ENCODE measurements at places on chromosomes 5 and 9.

GRCh38 chr9:110555551-110556331 lies 23.8 kb downstream of the SVEP1 start:
- DNase-seq: no peak

- DNase-seq: no peak
Measured at GRCh38 chr9:72352911-72353388, 12.1 kb downstream of the ZFAND5 start.

DNA sequence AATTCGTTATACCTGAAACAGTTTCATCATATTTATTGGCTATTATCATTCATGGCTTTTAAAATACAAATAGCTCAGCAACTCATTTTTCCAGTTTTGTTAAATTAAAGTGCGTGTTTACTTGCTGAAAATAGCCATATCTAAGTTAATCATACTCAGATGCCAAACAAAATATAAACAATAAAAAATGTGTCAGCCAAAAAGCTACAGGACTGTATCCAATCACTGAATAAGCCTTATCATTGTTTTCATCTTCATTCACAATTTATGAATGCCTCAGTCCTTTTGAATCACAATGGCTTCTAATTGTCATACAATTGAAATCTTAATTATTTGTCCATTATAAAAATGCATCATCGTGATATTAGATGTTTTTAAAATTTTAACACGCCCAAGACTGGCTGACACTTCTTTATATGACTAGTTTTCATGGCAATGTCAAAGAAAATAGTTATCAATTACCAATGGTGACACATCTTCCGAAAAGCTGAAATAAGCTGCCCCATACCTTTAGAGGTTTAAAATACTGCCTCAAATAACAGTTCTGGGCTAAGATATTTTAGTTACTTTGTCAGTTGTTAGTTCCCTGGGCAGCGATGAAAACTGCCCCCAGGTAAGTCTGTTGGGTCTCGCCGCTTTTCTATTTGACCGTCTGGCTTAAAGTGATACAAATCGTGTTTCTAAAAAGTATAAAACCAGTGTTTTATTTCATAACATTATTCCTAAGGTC lies 1.8 kb downstream of the NFIB start:
- no peak for DNase-seq

DNA sequence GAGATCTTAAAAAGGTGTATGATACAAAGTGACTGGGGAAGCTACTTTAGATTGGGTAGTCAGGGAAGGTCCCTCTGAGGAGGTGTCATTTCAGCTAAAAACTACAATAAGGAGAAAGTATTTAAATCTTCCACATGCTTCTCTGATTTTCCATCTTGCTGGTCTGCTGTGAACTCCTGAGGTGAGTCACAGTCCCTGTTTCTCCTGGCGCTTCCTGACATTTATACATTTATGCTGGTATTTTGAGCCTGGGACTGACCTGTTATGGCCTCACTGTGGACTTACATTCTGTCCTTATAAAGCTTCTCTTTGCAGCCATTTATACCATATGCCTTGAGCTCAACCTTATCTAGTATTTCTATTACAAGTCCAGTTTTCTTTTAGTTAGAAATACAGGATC lies 95.1 kb downstream of the MED27 start:
- no peak for DNase-seq

DNA sequence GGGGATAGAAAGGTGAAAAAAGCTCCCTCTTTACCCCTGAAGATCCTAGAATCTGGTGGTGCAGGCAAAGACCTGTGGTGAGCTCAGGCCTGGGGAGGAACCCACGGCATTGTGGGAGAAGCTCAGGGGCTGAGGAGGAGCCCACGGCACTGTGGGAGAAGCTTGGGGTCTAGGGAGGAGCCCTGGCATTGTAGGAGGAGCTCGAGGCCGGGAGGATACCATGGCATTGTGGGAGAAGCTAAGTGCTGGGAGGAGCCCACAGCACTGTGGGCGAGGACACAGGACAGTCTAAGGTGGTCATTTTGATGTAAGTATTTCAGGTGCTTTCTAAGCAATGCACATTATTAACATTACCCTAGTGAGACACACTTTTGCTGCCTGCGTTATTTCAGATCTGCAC lies 179.7 kb downstream of the HSD17B3 start:
- DNase-seq: no peak

- DNase-seq: no peak
Measured at GRCh38 chr5:162657076-162657475, 589.5 kb downstream of the GABRG2 start.

- DNase-seq: no peak
Measured at GRCh38 chr5:179127136-179128040, 67.2 kb downstream of the ZNF354C start.

- no peak for DNase-seq
Measured at GRCh38 chr5:139895647-139896046, 100.0 kb downstream of the PSD2 start.

- DNase-seq: no peak
Measured at GRCh38 chr5:81428861-81429260, 34.9 kb upstream of the ACOT12 start.

DNA sequence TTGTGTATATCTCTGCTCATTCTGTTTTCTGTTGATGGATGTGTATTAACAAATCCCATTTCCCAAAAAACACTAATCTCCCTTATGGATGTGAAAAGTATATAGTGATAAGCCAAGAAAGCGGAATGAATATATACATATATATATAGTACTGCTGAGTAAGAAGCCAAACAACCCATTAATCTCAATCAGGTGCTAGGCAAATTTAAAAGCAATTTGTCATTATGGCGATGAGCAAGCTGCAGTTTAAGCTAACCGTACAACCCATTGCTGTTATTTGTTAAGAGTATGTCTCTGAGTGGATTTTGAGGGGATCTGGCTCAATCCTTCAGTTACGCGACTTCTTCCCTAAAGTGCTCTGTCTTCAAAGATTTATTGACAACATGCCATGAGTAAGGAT lies 640.4 kb upstream of the ARRDC3 start:
- no peak for DNase-seq

DNA sequence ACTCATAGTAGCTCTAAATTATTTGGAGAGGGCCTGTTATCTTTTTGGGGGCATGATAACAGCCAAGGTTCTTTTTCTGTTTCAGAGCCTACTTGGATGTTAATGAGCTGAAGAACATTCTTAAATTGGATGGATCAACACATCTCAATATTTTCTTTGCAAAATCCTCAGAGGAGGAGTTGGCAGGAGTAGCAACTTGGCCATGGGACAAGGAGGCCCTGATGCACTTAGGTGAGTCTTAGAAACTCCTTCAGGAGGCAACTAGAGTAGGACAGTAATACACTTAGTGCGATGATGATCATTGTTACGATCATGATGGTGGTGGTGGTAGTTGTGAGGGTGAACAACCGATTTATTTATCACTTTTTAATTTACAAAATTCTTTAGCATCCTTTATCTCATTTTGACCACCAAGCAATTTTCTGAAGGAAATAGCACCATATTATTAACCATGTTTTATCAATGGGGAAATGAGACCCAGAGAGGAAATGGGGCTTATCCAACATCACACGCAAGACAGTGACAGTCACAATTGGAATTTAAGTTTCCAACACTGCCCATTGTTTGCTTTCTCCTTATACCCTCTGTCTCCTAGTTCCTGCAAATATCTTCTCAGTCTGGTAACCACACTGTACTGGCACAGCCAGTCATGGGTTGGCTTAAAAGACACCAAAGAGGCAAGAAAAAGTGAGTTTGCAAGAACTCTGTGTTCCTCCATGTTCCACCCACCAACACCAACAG lies 54.0 kb downstream of the PAPPA start:
- DNase-seq: no peak

GRCh38 chr5:1335540-1336095 lies 9.3 kb downstream of the CLPTM1L start:
- DNase-seq: no peak

- DNase-seq: no peak
Measured at GRCh38 chr5:1666812-1667588, 132.6 kb downstream of the MRPL36 start.

DNA sequence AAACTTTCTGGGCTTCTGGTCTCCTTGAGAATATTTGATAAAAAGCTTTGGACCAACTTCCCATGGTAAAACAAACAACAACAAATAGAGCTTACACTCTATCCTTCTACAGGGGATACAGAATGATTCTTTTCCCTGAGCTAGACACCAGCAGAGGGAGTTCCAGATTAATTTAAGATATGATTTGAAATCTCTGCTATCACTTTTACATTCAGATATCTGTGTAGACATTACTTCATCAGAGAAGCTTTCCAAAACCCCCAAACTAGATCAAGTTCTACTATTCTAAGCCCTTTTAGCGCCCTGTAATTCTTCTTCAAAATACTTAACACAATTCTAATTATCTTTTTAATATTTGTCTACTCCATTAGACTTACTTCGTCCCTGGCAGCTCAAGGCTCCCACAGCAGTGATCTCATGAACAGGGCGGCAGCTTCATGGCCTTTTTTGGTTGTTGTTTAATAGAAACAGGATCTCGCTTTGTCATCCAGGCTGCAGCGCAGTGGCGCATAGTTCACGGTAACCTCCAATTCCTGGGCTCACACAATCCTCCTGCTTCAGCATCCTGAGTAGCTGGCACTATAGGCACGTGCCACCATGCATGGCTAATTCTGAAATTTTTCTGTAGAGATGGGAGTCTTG lies 955 bp upstream of the GALNT12 start:
- no peak for DNase-seq
